Germinal center (tissue), 1 donor: ENCODE measurements at places on chromosomes 12 and 14.
A peak's percentile ranks its signal among the peaks of the same experiment; 100 is the strongest.

GRCh38 chr14:104472536-104473243 lies 106.9 kb upstream of the C14orf180 start:
- DNase-seq = no peak

GRCh38 chr12:62643486-62643885 lies 176.9 kb downstream of the MON2 start:
- no peak for DNase-seq

GRCh38 chr12:107311682-107312081 lies 218.3 kb upstream of the CRY1 start:
- no peak for DNase-seq

- DNase-seq = no peak
These were observed 127.4 kb downstream of the KCNK10 start for GRCh38 chr14:88195676-88196075.

- DNase-seq = no peak
These were observed 7.4 kb upstream of the TESPA1 start for GRCh38 chr12:54991991-54992375.

- peak; percentile 26 for DNase-seq
These were observed 1.1 kb downstream of the SLC6A15 start for GRCh38 chr12:84911271-84912197.

GRCh38 chr12:17640615-17641014 lies 449.4 kb downstream of the RERGL start:
- no peak for DNase-seq

DNA sequence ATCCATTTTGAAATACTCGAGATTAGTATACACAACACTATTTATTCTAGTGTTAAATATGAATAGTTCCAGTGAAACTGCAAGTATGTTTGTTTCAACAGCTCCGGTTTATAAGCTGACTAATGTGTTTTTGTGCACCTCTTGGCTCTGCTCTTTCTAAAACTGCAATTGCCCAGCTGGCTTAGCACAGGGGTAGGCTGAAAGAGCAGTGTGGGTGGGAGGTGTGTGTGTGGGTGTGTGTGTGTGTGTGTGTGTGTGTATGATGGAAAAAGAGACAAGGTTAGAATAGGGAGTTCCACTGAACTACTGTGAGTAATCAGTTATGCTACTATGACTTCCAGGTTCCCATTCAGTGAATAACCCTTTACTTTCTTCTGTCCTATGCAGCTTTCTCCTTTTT lies 37.8 kb upstream of the DDHD1 start:
- no peak for DNase-seq

DNA sequence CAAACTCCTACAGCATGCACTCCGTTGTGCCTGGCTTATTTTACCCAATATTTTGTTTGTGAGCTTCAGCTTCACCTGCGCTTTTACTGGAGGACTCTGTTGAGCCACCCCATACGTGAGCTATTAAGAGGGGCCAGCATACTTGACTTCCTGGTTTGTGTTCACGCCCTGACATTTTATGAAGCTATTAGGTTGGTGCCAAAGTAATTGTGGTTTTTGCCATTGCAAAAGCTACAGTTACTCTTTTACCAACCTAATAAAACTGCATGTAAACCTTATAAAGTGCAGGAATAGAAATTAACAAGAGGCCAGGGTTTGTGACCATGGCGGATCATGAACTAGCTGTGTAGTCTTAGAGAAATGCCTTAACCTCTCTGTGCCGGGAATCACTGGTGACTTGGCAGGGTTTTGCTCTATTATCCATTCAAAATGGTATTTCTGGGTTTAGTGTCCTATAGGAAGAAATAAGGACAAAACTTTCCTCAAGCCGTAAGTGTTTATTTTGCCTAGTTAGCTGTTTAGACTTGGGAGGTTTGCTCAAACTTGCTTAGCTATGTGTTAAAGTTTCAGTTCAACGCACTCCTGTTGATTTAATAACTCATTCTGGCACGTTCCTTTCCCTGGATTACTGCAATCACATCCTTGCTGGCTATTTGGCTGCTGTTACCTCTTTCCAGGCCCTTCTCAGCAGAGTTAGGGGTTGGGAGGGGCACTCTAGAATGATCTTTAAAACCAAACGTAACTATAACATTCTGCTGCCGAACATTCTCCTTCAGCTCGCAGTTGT lies 1027.6 kb downstream of the BCL11B start:
- DNase-seq = no peak
